HEK293T (cell line): ENCODE measurements at places on chromosomes 6 and 20.
A peak's percentile ranks its signal among the peaks of the same experiment; 100 is the strongest.

- peak; percentile 53 for DNase-seq
Observed at GRCh38 chr20:17525650-17526049, 5.5 kb downstream of the BFSP1 start.

DNA sequence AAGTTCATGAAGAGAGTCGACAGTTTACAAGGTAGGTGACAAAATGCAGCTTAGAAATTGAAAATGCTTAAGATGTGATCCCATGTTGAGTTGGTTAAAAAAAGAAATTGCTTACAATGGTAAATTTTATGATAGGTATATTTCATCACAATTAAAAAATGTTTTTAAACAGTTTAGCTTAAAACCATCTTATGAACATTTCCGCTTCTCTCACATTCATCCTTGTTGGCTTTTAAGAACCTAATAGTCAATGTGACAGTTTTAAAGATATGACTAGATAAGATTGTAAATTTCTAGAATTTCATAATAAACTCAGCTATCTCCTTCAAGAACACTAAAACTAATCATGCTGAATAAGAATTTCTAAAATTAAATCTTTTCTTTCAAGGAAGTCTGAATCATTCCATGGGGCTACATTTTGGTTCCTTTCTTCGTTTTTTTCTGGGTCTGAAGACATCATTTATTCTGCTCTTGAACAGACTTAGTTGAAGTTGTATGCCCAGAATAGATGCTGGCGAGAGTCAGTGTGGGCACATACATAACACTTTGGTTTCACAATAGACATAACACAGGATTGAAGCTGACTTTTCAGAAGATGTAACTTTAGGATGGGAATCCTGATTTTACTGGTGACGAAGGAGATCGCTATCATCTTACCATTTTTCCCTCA, 35.9 kb upstream of the LTV1 start:
- no peak for DNase-seq

DNA sequence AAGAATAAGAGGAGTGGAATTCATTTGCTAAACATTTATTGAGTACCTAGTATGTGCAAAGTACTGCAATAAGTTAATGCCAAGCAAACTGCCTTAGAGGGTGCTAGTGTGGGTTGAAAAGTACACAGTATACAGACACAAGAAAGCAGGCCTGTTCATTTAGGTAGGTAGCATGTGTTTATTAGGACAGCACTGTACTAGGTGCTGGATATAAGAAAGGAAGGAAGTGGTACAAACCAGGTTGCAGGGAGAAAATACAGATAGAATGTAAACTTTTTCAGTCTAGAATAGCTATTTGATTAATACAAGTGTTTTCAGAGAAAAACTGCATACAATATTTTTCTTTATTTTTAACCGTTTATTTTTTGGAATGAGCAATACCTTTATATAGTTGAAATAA, 68.1 kb downstream of the PHF20 start:
- DNase-seq: no peak

- DNase-seq: no peak
Observed at GRCh38 chr6:131733376-131734016, 22.7 kb upstream of the CTAGE9 start.

DNA sequence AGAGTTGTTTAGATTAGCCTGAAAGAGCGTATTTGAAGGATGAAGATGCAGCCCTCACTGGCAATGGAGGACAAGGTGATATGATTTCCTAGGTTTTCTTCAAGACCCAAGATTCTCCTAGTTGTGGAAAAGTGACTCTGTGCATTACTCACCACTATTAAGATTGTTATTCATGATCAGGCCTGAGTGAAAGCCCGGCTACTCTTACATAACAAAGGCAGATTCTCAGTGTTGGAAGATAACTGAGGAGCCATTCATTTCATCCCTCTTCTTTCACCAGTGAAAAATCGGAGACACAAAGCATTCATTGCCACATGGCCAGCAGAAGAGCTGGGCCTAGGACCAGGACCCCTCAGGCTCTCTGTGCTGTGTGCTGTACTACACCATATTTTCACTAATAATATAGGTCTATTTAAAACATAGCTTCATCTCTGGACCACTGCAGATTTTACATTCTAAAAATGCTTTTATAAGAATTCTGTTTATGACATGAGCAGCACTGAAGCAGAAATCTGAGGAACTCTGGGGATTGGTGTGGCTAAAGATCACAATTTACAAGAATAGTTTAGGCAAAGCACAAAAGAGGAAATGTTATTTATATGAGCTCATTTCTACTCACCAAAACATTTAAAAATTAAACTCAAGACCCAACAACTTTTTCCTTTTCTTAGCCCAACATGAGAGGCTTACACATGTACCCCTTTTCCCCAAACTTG, 181.9 kb upstream of the CCN2 start:
- no peak for DNase-seq

- DNase-seq: no peak
Observed at GRCh38 chr6:26594730-26595632, 1.8 kb upstream of the ABT1 start.

DNA sequence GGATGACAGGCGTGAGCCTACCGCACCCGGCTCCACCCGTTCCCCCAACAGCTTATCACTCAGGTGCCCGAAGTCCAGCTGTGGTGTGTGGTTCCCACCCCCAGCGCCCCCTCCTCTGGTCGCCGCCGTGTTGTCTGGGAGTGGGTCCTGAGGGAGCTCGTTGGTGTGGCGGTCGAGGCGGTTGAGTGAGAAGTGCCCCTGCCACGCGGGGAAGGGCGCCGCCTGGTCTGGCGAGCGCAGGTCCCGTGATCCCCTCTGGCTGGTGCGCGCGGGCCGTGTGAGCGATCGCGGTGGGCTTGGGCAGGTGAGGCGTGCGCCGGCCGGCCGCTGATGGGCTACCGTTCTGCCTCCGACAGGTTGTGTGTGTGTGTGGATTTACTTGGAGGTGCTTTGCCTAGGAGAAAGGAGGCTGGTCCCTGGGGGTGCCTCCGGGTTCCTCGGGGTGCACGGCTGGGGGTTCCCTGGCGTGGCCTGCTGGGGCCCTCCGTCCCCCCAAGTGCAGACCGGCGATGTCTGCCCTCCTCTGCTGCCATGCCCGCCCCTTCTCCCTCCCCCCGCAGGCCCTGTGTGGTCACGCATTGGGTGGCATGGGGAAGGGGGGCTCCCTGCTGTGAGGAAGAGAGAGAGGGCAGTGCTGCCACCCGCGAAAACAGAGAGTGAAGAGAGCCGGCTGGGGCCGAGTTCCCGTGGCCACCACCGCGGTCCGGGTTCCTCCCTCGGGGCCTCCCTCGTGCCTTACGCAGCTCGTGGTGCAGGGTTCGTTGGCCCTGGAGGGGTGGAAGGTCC, 336.0 kb upstream of the DEFB115 start:
- no peak for DNase-seq

- DNase-seq: no peak
Observed at GRCh38 chr20:19130613-19130984, 81.8 kb upstream of the SLC24A3 start.

DNA sequence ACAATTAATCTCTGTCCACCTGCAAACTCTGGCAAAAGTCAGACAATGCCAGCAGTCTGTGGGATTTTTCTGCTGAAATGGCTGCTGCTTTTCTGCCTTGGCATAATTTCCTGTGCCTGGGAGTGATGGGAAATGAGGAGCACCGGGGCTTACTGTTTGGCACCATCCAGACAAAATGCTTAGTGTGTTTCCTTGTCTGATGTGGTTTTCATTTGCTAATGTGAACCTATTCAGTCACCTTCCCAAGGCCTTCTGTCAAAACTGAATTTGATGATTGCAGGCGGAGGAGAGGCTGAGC, 56.4 kb downstream of the CDH4 start:
- no peak for DNase-seq

DNA sequence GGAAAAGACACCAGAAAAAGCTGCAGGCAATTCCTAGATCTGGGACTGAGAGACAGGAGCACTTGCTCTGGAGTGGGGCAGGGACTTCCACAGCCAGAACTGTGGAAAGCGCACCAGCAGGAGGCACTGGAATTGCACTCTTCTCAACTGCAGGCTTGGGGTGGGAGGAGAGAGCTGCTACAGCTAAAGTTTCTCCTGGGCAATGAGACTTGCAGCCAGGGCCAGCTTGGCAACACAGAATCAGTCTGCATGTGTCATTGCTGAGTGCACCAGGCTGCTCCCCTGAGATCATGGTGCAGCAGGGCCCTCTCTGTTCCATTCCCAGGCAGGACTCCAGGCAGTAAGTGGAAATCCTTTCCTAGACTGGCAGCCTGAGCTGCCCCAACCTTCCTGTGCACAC, 145.8 kb downstream of the INSM1 start:
- no peak for DNase-seq

DNA sequence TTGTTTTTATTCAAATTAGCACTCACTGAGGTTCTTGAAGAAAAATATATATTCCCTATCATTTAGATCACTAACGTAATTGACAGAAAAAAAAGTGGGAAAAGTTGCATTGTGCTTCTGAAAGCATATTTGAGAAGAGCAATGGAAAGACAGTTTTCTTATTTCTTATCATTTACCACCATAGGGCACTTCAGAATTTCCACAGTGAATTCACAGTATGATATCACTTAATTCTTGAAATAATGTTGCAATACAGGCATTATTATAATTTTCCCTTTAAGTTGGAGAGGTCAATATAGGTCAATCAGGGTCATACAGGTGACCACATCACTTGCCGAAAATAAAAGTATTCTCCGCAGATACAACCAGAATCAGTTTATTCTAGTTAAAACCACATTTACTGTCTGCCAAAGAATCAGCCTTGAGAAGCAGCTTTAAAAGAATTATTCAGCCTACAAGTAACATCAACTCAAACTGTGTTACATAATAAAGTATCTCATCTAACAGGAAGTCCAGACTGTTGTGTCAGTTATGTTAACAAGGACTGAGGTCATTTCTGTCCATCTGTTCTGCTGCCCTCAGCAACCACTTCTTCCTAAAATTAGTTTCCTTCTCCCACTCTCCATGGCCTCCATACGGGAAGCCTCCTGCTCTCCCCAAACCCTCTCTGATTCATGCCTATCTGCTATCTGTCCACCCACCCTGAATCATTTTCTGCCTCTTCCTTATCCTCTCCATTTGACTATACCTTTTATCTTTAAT, 121.2 kb downstream of the SIM1 start:
- no peak for DNase-seq

DNA sequence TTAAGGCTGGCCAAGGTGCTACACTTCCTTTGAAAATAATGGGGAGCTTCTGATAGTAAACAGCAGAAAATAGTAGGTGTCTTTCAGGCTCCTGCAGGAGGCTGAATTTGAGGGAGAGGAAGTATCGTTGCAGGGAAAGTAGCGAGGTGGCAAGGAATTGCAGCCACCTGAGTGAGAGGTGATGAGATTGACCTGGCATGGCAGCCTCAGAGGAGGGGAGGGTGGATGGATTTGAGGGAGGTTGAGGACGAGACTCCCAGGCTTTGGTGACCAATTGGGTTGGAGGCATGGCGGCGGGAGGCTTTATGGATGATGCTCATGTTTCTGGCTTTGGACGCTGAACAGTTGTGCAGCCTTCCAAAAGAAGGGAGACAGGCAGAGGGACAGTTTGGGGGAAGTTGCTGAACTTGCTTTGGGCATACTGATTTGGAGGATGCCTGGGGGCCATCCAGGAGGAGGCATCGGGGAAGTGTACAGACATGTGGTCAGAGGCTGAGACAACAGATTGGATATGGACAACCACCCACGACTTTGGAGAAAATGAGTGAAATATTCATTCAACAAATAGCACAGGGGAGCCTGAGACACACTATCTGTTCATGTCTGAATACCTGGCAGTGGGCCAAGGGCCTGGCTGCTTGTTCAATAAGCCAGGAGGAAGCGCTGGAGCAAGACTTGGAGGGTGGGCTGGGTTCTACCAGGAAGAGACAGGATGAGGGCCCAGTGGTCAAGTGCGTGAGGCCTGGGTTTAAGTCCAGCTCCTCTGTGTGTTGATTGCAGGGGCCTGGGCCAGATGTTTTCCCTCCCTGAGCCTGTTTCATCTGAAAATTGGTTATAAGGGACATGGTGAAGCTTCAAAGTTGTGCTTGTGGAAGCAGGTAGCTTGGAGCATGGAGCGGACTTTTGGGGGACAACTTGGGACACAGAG, 113.2 kb downstream of the CEBPB start:
- DNase-seq: no peak

DNA sequence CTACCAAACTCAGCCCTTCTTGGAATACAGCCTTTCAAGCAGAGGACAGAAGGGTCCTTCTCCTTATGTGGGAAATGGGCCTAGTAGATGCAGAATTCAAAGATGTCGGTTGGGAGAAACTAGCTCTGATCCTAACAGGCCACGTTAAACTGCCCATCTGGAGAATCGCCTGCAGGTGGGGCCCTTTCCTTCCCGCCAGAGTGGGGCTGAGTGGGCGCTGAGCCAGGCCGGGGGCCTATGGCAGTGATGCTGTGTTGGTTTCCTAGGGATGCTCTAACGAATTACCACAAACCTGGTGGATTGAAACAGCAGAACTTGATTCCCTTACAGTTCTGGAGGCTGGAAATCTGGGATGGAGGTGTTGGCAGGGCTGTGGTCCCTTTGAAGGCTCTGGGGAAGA, 9.1 kb downstream of the MAPK13 start:
- peak; percentile 60 for DNase-seq

DNA sequence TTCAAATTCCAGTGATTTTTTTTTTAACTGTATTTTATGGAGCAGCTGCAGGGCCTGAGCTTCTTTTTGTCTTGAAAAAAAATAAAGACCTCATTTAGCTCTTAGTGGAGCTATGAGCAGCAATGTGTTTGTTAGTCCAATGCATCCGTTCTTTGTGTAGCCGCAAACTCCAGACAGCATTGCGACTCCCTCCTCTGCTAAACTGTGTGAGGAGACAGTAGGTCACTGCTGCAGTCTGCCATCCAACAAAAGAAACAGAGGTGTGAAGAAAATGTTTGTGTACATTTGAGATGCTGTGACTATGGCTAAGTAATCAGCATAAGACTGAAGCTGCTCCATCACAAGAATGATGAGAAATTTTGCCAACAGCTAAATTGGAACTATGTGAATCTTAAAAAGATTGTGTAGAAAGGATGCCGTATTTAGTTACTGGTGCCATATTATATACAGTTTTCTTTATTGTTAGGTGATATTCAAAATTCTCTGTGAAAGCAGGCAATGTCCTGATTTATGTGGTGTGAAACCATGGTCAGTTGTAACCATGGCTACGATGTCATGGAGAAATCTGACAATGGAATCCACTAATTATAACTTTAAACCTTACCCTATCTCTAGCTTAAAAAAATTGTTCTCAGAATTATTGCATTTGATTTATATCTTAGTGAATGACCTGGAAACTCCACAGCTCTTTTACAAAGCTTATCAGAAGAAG, 428.8 kb upstream of the EPHA7 start:
- no peak for DNase-seq

GRCh38 chr6:141488488-141488887, 644.2 kb upstream of the GJE1 start:
- no peak for DNase-seq

DNA sequence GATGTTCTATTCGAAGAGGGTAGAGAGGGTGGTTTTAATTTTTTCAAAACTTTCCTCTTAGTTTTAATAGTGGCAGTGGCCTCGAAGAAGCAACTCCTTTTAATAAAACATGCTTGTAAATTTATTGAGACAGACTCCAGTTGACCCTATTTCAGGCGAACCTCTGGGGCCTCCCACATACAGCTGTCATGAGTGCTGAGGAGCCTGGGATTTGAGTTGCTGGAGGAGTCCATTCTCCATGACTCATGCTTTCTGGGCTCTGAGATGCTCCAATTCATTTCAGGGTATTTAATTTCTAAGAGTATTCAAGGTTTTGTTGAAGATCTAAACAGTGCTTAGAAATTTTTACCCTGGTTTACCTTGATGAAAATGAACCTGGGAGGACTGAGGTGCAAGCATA, 580.4 kb downstream of the CBLN4 start:
- DNase-seq: no peak

- no peak for DNase-seq
Observed at GRCh38 chr20:17538517-17539170, 7.5 kb upstream of the BFSP1 start.

GRCh38 chr6:43077981-43078511, 1.9 kb downstream of the PTK7 start:
- no peak for DNase-seq

GRCh38 chr6:104532462-104532861, 327.3 kb downstream of the HACE1 start:
- no peak for DNase-seq
